ENCODE measurements at places on chromosomes 13 and 19.

DNA sequence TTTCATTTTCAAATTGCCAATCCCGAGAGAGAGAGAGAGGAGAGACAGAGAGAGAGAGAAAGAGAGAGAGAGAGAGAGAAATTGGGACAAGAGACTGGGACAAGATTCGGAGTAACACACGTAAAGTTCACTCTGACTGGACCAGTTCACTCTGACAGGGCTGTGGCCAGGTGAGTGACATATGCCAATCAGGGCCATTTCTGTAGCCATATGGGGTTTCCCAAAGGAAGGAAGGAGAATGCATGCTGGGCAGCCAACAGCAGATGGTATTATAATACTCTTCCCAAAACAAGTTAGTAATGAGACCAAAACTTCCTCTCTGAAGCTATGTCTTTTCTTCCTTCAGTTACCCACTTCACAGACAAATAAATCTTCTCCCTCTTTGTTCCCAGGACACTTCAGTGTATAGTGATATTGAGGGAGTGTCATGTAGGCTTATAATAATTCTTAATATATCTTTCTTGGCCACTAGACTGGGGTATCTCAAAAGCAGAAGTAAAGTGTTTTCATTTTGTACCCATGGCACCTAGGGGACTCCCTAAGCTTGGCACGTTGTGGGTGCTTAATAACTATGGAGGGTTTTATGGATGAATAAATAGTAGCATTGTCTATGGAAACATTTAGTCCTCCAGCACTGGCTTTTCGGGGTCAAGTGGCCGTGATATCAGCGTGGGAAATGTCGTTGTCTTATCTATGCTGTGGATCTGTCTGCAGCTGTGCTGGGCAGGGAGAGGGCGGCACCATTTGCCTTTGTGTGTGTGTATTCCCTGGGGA lies 51.6 kb downstream of the SERP2 start:
- DNase-seq: no peak

GRCh38 chr13:80655778-80656511 lies 315.0 kb upstream of the SPRY2 start:
- DNase-seq: no peak

DNA sequence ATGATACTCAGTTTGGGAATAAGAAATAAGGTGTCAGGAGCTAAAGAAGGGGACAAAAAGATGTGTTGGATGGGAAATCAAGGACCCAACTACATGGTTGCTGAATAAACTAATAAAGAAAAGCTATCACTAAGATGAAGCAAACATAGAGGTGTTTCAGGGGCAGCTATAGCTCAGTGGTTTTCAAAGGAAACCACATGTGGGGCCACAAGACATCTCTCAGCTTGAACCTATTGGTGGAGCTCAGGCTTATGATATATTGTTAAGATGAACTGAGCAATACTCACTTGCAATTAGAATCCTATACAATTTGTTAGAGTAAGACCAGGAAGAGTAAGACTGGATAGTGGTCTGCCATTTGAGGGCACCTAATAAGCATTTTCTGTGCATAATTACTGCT lies 45.1 kb upstream of the SPRY2 start:
- no peak for DNase-seq

GRCh38 chr13:91001371-91001770 lies 346.1 kb upstream of the MIR17HG start:
- DNase-seq: no peak

- DNase-seq: no peak
Measured at GRCh38 chr13:25659091-25659795, 287.5 kb downstream of the ATP8A2 start.

GRCh38 chr13:31431722-31432137 lies 232.0 kb downstream of the B3GLCT start:
- peak; percentile 34 for DNase-seq

- DNase-seq: no peak
Measured at GRCh38 chr13:87005511-87005910, 665.7 kb upstream of the SLITRK5 start.

DNA sequence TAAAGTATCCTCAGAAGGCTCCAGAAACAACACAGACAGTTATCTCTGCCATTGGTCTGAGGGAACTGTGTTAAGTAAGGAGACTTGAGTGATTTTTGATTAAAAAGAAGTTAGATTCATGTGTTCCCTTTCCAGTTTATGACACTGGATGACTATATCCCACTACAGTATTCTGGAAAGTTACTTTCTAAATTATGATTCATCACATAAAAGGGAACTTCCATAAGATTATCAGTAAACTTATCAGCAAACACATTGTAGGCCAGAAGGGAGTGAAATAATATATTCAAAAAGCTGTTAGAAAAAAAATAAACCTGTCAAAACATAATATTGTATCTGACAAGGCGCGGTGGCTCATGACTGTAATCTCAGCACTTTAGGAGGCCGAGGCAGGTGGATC lies 700.0 kb downstream of the SLITRK6 start:
- no peak for DNase-seq

GRCh38 chr13:26186995-26187394 lies 35.1 kb downstream of the RNF6 start:
- DNase-seq: no peak

DNA sequence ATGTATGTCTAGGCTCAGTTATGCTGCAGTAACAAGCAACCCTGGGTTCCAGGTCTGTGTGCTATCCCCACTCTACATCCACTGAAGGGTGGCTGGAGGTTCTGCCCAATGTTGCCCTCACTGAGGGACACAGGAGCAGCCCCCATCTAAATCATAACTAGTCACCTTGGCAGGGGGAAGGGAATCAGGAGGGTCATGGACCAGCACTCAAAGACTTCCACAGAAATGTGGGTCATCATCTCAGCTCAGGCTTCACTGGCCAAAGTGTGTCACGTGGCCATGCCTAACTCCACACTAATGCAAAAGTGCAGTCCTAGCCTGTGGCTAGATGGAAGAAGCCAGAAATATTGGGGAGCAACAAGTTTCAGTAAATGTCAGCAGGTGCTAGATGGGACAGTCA lies 137.3 kb upstream of the ZNF507 start:
- DNase-seq: no peak

DNA sequence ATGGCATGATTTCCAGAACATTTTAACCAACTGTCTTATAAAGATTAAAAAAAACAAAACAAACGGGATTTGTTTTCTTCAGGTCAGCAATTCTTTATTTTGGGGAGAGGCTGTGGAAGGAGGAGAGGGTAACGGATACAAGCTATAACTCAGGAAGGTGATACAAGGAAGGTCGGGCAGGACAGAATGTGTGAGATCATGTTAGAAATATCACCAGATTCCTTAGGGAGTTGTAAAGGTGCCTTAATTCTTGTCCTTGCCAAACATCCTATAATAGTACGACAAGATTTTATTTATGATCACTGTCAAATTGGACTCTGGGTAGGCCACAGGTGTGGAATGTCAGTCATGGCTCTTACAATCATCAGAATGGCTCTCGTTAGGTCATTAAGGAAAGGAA lies 503.1 kb downstream of the DIAPH3 start:
- no peak for DNase-seq

DNA sequence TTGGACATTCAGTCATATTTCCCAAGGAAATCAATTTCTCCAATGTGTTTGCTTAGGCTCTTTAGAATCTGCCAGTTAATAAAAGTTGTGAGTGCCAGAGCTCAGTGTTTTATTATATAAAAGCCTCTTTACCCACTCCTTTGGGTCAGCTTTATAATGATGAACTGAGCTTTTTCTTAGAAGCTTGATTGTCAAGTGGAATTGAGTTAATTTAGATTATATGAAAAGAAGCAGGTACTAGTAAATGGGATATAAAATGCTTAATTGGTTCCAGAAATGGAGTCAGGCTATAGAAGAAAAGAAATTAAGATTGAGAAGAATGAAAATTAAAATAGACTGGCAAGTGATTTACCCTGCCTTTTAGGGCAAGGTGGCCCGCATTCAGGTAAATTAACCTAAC lies 363.2 kb downstream of the SLITRK6 start:
- DNase-seq: no peak

DNA sequence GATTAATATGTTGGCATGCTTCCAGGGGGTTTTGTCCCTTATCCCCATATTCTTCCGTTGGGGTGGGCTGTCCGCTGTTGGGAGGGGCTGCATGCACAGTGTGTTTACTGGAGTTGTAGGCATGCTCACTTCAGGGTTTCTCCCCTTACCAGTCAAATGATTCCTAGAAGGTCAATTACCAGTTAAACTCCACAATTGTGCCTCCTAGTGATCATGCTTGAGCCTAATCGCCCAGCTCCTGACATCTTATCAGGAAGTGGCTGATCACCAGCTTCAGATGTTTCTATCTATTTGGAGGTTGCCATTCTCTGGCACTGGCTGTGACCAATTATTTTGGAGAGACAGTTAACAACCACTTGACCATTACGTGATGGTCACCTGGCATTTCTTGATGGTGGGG lies 1090.0 kb downstream of the SLITRK5 start:
- DNase-seq: no peak

GRCh38 chr13:57724486-57725272 lies 93.1 kb downstream of the PCDH17 start:
- DNase-seq: no peak

DNA sequence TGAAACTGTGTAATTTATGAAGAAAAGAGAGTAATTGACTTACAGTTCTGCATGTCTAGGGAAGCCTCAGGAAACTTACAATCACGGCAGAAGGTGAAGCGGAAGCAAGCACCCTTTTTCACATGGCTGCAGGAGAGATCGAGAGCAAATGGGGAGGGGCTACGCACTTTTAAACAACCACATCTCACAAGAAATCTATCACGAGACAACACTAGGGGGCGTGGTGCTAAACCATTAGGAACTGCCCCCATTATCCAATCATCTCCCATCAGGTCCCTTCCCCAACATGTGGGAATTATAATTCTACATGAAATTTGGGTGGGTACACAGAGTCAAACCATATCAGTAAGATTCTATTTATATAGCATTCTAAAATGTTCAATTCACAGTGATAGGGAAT lies 114.8 kb upstream of the TRPC4 start:
- no peak for DNase-seq

- peak; percentile 10 for DNase-seq
Measured at GRCh38 chr13:50866817-50867636, 23.5 kb upstream of the DLEU7 start.

- DNase-seq: no peak
Measured at GRCh38 chr19:1087813-1088415, 7.3 kb downstream of the POLR2E start.

- no peak for DNase-seq
Measured at GRCh38 chr13:75760131-75761021, 124.2 kb downstream of the LMO7 start.

Measured in fibroblast of upper back skin (primary cell).